ENCODE measurements at places on chromosomes 11 and 22.

DNA sequence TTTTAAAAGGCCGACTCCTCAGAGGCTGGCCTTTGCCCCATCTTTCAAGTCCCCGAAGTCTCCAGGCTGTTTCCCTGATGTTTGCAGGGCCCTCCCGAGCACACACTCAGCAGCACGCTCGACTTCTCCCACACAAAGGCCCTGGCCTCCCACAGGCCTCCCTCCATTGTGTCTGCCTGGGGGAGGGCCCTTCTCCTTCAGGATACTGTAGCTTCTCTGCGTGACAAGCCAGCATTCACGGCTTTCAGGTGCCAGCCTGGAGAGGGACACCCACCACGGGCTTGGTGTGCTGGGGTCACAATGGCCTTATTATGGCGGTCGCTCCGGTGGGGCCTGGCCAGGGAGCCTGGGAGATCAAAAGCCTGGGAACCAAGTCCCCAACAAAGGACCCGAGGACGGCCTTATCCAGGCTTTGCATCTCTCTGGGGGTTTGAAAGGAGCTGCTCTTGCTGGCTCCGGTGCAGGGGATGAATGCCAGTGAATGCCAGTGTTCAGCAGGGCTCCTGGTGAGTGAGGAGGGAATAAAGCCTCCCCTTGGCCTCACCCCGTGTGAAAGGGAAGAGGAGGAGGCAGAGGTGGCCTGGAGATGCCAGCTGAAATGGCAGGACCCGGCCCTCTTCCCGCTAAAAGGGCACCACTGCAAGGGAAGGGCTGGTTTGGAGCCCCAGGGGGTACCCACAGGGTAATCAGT is 55.0 kb downstream of the TRAF6 start:
- no peak for DNase-seq

DNA sequence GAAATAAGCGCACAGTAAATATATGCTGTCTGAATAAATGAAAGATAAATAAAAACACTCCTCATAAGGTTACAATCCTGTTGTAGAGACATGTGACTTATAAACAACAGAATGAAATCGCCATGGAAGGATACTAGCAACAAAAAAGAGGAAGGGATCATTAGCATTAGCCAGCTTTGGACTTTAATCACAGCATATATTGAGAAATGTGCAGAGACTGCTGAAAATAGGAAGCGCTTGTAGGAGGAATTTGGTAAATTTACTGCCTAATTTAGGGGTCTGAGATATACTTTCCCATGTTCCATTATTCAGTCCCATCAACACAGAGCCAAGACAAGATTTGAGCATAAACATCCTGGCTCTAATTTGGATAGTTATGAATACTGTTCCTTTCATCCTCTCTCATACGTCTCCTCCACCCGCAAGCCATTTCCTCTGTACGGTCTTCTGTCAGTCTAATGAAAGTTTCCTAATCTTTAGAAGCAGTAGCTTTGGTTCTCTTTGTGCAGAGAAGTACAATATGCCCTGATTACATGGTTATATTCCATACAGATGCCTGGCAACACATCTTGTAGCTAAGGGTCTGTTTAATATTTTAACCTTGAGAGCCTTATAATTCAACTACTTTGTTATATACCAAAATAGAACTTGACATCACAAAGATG is 37.1 kb upstream of the AKIP1 start:
- DNase-seq, result no peak

DNA sequence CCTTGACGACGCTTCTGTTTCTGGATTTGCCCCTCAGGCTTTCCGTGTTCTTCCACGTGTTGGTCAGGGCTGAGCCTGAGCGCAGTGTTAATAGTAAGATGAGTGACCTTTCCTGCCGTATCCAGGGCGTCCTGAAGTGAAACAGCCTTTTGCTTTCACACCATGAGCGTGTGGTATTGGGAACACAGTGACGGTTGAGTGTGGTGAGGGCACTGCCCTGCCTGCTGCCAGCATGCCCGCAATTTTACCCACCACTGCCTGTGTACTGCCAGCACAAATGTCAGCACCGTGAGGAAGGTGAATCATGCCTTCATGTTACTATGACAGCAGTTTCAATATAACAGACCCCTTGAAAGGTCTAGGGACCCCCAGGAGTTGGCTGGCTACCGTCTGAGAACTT is 217.1 kb downstream of the TBC1D22A start:
- no peak for DNase-seq

DNA sequence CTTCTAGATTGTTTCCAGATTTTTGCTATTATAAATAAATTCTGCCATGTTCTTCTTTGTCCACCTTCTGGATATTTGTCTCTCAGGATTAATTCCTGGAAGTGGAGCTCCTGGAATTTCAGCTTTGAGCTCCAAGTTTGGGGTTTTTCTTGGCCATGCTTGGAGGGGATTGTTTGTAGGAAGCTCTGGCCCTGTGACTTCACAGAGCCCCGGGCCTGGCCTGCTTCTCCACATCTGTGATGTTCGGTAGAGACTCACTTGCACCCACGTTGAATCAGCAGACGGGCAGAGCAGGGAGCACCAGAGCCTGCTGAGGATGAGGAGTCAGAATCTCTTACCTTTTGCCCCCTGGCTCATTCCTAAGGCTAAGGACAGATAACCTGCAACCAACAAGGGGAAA is 35.7 kb downstream of the LRRC32 start:
- no peak for DNase-seq

DNA sequence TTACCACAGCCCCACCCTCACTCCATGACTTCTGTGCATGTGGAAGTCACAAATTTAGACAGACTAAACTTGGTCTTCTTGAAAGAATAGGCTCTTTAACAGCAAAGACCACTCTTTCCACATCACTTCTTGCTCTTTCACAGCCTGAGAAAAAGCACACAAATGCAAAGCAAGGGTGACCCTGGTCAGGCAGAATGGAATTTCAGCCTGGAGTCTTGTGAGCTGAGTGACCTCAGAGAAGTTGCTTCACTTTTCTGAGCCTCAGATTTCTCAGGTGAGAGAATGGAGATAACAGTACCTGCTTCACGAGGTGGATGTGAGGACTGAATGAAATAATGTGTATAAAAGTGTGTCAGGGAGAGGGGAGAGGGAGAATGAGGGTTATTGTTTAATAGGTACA is 26.8 kb upstream of the LIPT2 start:
- no peak for DNase-seq

- DNase-seq, result no peak
These were observed 67.2 kb downstream of the SLC17A6 start for GRCh38 chr11:22405377-22405776.

DNA sequence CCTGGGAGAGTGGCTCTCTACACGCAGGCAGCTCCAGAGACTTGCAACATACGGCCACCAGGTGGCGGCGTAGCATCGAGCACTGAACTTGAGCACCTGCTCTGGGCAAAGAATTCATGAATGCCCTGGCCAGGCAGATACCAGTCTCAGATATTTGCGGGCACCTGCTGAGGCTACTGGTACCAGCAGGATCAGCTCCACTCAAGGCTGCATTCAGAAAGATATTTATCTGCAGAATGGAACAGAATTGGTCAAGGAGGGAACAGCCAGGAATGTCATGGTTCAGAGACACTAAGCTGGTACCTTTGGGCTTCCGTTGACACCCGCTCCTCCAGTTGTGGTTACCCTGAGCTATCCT is 10.8 kb upstream of the CCDC86 start:
- peak; percentile 69 for DNase-seq

DNA sequence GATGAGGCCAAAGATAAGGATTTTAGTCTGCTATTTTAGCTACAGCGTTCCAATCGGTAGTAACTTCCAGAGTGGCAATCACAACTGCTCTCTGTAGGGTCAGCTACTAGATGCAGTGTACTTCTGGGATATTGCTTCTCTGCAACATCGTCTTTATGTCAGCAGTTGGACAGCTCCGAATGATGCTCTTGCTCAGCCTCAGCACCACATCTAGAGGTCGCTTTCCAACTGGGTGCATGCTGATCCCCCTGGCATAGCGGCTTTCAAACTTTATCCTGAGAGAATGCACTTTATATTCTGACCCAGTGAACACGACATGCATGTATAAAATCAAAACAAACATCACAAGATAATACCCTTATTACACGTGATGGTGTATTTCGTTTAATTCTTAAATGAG is 219.6 kb downstream of the C11orf87 start:
- DNase-seq, result no peak

GRCh38 chr11:71103266-71103665 is 149.1 kb downstream of the SHANK2 start:
- DNase-seq, result no peak

- no peak for DNase-seq
These were observed 20.8 kb downstream of the PIK3IP1 start for GRCh38 chr22:31271485-31271884.

DNA sequence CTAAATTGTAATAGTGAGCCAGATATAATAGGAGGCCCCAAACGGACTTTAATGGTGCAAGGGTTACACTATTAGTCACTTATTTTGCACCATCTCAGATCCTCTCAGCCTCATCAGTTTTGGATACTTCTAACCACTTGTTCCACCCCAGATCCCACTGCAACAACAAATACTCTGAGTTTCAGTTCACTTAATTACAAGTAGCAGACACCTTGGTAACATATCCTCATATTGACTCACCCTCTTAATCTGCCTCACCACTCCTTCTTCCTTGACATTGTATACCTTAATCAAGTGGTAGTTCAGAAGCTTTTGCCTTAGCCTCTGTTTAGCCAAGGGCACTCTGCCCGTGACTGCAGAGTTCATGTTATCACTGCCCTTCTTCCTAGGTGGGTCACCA is 256.1 kb upstream of the UBASH3B start:
- no peak for DNase-seq

DNA sequence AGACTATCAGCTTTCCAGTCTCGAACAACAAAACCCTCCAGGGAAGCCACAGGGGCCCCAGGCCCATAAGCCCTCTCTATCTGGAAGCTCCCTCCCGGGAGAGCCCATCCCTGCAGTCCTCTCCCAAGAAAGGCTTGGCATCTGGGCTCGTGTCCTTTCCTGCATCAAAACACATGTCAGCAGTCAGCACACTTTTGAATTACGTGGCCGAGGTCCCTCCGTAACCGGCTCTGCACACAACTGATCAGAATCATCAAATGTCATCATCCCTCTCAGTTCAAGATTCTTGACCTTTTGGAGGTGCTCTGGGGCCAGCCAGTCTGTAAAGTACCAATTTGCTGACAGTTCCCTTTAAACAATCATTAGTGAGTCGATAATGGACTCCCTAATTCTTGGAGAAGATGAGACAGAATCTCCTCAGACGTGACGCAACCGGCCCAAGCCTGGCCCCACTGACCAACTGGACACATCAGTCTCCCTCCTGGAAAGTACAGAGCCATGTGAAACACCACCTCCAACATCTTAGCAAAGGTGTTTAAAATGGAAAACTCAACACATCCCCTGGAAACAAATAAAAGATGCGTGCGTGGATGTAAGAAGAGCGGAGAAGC is 33.6 kb downstream of the MAFF start:
- no peak for DNase-seq

- DNase-seq, result no peak
These were observed 38.3 kb downstream of the CLPB start for GRCh38 chr11:72396041-72396440.

DNA sequence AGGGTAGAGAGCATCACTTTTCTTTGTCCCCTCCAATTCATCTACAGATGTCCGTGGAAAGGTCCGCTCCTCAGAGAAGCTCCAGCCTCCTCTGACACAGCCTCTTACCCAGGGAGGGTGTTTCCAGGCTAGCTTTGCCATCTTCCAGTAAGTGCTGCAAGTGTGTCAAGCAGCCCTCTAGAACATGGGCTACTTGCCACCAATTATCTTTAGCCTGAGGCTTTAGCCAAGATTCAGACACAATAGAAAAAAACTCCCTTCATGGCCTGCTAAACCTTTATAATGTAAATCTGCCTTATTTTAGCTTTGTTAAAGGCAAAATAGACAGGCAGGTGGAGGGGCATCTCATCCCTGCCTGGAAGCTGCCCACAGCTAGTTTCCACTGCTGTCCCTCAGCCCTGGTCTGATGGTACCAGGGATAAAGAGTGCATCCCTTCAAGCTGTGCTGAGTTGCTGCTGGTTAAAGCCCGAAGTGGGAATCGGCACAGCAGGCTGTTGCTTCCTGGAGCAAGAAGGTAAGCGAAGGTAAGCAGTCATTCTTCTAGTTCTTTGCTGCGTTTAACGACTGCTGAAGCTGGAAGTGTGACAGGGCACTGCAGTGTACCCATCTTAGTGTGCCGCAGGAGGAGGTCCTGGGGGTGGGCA is 190.1 kb upstream of the E2F8 start:
- no peak for DNase-seq

DNA sequence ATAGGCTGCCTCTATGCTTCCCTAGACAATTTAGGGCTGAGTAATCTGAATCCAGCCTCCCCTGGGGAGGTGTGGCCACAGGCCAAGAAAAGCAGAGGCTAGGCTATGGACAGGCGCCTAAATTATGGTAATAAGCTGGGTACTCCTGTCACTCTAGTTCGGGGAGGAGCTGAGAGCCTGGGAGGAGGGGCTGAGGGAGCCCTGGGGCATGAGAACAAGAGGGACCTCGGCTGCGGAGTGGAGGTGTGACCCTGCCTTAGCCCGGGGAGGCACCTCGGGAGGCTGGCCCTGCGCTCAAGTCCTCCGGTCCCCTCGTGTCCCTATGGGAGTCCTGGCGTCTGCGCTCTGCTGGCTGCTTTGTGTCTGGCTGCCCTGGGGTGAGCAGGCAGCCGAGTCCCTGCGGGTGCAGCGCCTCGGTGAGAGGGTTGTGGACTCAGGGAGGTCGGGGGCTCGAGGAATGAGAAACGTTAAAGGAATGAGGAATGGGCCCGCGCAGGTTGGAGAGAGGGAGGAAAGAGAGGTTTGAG is at the start of gene OTOG:
Gene OTOG, plus strand, starts transcription at position 209 of the 527 bp plus-strand sequence. Its CDS starts 114 bp downstream, at position 323.
- DNase-seq, result no peak

GRCh38 chr11:11291041-11292015 is 61.7 kb downstream of the CSNK2A3 start:
- no peak for DNase-seq

DNA sequence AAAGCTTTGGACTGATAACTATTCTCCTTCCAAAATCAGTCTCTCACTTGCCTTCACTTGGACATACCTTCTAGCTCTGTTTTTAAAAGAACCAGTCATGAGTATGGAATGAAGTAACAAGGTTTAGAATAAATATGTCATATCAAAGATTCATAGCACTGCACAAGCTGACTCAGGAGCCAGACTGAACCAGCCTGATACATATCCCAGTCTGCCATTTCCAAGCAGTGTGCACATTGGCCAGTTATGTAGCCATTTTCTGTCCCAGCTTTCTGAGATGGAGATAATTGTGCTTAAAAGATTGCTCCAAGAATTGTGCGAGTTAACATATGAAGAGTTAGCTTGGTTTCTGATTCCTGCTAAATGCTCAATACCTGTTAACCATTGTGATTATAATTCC is 311.3 kb downstream of the C11orf87 start:
- DNase-seq, result no peak

DNA sequence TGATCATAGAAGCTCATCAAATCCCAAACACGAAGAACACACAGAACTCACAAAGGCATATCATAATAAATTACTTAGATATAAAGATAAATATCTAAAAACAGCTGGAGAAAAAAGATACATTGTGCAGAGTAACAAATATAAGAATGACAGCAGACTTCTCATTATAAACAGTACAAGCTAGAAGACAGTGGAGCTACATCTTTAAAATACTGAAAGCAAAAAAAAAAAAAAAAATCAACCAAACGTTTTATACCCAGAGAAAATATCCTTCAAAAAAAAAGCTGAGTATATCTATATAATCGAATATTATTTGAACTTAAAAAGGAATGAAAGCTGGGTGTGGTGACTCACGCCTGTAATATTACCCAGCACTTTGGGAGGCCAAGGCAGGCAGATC is 90.0 kb downstream of the SBF2 start:
- DNase-seq, result no peak

- DNase-seq, result no peak
These were observed 1526.8 kb downstream of the BRD1 start for GRCh38 chr22:48300877-48301276.

GRCh38 chr11:24060125-24060524 is 436.7 kb upstream of the LUZP2 start:
- no peak for DNase-seq

Measured in T follicular helper cell (primary cell).